ENCODE measurements at places on chromosomes 7 and 10.

DNA sequence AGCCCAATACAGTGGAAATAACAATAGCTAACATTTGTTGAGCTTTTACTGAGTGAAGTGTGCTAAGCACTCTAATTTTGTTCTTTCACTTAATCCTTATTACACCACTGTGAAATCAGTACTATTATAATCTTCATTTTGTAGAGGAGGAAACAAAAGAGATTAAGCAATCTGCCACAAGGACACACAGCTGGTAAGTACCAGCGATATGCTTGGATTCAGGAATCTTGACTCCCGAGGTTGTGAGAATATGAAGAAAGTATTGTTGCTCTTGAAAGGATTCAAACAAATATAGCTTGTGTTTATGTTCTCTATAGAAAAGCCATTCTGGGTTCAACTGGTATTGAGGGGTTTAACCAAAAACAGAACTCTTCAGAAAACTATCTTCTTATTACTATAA is 93.7 kb upstream of the HECTD2 start:
- no peak for DNase-seq

DNA sequence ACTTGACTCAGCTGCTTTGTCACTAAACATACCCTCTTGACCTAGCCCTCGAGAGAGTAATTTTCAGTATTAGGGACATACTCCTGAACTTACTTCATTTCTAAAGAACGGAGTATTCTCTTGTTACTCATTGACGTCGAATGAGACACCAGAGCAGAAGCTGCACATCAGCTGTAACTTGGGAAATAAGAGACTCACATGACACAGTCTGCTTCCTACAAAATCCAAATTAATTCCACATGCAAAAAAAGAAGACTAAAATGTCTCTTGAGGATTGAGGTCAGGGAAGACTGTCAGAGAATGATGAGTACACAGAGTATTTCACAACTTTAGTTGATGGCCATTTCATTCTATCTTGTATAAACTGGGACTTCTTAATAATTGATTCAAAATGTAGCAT is 114.7 kb upstream of the EGFR start:
- no peak for DNase-seq

- no peak for DNase-seq
Measured at GRCh38 chr7:12239806-12240205, 28.7 kb downstream of the TMEM106B start.

- no peak for DNase-seq
Measured at GRCh38 chr7:65910237-65910636, 37.4 kb downstream of the VKORC1L1 start.

- DNase-seq = peak; percentile 33
Measured at GRCh38 chr10:85175635-85176034, 847.2 kb downstream of the CCSER2 start.

DNA sequence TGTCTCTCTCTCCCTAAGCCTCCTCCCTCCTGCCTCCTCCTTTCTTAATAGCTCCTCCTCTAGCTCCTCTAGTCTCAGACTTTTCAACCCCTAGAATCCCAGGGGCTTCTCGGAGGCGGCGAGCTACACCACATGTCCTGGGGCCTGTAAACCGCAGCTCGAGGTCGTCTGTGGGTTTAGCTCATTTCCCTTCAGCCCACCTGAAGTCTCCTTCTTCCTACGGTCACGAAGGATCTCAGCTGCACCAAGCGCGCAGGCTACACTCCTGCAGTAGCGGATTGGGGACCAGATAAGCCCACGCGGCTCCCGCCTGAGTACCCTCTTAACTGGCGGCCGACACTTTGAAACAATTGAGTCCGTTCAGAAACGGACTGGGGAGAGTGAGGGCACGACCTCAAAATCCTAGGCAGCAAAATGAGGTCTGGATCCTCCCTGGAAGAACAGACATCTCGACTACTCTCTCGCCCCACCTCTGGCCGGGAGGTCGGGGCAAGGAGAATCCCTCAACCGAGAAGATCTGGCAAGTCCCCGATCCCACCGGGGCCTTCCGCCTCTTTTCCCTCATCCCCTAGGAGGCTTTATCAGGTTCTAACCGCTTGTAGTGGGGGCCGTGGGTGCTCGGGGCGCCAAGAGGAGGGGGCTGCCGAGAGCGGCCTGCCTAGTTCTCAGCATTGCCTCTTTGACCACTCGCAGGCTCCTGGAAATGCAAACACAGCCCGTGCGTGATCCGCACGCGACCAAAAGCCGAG is 1.3 kb upstream of the SORCS3 start:
- DNase-seq = peak; percentile 46

- no peak for DNase-seq
Measured at GRCh38 chr7:137715121-137715520, 131.7 kb downstream of the DGKI start.

DNA sequence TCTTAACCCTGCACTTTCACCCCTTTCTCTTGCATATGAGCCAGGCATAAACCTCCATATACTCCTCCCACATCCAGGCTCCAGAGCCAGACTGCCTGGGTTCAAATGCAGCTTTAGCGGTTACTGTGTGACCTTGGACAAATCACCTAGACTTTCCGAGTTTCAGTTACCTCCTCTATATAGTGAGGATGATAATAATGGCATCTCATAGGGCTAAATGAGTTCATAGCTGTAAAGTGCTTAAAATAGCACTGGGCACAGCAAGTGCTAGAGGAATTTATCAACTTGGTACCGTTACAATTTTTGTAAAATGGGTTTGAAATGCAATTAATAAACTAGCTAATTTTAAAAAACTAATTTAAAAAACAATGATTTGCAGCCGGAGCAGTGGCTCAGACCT is 53.4 kb upstream of the DGKI start:
- DNase-seq = no peak

DNA sequence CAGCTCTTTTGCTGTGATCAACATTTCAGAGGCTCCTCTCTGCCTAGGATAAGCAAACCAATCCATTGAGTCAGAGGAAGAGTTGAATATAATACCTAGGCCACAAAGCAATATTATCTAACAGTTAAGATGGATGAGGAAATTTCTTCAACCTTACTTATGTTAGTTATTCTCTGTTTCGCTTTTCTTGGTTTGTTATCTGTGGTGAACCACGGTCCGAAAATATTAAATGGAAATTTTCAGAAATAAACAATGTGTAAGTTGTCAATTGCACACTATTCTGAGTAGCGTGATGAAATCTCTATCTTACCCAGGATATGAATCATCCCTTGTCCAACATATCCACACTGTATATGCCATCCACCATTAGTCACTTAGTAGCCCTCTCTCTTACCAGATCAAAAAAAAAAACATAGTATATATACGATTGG is 1.5 kb upstream of the HTR7 start:
- no peak for DNase-seq

All from iPS-NIHi11 (cell line).